ENCODE measurements at places on chromosomes 6 and 20.
A peak's percentile ranks its signal among the peaks of the same experiment; 100 is the strongest.

- DNase-seq = no peak
Measured at GRCh38 chr6:55632953-55633352, 54.0 kb upstream of the HMGCLL1 start.

DNA sequence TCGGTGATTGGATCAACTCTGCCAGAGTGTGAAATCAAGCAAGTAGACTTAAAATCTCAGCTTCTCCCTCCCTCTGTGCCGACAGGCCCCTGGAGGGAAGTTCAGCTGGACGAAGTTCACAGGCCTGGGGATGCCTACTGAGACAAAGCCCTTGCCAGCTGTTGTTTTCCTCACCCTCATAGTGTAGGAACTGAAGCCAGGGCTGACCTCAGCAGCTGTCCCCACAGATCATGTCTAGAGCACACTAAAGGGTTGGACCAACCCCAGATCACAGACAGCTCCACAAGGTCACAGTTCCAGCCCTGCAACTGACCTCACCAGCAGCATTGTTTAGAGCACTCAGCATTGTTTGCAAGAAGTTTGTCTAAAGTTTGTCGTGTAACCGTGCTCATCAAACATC is 261.9 kb upstream of the ECI2 start:
- no peak for DNase-seq

DNA sequence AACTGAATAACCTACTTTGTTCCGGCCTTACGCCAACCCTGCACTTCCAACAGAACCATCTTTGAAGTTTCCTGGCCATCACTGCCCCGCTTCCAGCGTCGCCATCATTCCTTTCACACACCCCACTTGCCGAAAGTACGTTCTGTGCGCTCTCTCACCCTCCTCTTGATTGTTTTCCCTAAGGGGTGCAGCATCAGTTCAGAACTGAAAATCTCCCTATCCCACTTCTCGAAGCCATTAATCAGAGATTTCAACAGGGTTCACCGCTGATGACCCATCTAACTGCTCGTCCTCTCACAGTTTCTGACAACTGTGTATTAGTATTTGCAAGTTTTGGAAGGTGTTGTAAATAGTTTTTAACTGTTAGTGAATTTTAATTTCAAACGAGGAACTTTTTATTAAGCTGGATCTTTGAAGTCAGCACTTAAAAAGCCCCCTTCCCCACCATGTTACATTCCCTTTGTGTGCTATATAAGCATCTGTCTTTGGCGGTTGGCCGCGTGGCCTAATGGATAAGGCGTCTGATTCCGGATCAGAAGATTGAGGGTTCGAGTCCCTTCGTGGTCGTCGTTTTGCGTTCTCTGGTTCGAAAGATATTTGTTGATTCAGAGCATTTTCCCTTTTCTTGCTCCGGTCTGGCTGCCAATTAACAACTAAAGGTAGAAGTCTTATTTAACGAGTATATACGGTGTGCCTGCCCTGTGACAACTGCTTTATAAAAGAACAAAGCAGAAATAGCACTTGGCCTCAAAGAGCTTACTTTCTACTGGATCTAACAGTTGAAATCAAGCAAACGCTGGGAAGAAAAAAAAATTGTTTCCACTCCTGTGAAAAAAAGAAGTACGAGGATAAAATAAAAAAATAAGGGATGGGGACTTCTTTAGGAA is 42.6 kb downstream of the TRIM27 start:
- DNase-seq = peak; percentile 60

GRCh38 chr6:65627015-65627414 is 80.0 kb downstream of the EYS start:
- DNase-seq = no peak

DNA sequence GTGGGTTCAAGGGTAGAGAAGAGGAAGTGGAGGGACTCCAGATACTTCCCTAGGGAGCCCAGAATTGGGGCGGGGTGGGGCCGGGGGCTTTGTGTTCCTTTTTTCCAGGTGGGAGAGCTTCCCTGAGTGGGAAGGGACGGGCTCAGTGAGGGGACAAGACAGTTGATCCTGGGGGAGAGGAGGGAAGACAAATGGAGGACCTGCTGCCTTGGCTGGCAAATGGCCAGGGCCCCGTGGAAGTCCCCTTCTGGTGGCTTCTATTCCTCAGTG is 2.6 kb downstream of the CTSZ start:
- DNase-seq = peak; percentile 57

GRCh38 chr6:151275121-151275520 is 35.4 kb downstream of the AKAP12 start:
- no peak for DNase-seq

- no peak for DNase-seq
Measured at GRCh38 chr6:26094036-26094435, 6.8 kb downstream of the HFE start.
